ENCODE measurements at places on chromosomes 11 and 22.

GRCh38 chr11:103700622-103701021 is 335.8 kb upstream of the DDI1 start:
- DNase-seq, result no peak

DNA sequence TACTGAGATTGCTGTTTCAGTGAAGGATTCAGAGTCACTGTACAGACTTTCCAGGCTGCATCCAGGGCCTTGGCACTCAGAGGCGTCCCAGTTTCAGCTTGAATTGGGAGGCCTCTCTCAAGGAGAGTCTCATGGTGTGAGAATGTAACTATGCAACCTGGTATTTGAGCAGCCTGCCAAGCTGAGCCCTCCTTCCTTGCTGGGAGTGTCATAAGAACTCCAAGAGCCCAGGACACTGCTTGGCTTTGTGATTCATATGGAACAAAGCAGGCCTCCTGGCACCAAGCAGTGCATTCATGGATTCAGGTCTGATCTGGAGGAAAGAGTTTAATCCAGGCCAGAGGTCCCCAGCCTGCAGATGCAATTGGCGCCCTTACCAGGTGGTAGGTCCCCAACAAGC is 171.7 kb downstream of the DBX1 start:
- DNase-seq, result peak; percentile 47

- no peak for DNase-seq
Observed at GRCh38 chr11:44873537-44873936, 77.1 kb downstream of the TP53I11 start.

- no peak for DNase-seq
Observed at GRCh38 chr11:12393691-12394090, 16.3 kb downstream of the PARVA start.

DNA sequence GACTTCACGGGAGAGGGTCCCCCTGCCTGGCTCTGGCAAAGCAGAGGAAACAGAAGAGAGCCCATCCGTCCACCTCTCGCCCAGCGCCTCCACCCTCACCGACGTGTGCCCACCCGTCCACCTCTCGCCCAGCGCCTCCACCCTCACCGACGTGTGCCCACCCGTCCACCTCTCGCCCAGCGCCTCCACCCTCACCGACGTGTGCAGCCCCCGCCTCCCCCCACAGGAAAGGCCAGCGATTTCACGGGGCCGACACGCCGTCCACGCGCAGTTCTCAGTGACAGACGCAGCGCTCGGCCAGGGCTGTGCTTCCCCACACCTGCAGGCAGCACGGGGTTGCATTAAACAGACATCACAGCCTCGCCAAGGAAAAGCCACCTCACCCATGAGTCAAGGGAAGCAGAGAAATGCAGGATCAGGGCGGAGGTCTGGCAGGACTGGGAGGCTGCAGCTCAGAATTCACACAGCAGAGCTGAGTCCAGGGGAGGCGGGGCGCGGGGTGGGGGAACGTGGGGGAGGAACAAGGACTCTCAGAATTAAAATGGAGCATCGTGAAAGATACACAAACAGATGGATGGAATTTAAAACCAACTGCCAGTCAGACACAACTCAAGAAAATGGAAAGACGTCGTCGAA is 377.7 kb downstream of the BRD1 start:
- DNase-seq, result no peak

DNA sequence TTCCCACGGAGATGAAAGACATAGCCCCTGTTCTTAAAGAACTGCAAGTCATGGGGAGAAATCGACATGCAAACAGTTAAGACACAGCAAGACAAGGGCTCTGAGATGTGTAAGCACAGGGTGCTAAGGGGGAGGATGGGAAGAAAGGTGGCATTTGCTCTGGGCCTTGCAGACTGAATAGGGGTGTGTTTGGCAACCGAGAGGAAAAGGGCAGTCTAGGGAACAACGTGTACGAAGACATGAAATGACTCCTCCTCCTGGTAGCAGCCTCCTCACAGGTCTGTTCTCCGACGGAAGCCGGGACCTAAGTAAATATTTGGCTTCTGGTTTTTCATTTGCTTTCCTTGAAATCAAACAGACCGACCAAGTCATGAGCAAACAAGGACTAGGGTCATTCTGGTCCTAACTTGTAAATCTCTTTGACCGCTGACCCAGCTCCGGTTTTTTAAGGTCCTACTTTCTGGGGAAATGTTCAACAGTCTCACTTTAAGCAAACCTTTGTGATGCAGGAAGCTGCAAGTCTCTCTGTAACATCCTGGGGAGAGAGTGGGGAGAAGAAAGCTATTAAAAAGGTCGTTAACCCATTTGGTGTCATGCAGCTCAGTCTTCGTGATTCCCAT is 19.7 kb downstream of the NNMT start:
- no peak for DNase-seq

GRCh38 chr11:42709216-42709615 is 602.6 kb upstream of the API5 start:
- DNase-seq, result no peak

- DNase-seq, result no peak
Observed at GRCh38 chr22:35424081-35424480, 24.1 kb downstream of the MCM5 start.

DNA sequence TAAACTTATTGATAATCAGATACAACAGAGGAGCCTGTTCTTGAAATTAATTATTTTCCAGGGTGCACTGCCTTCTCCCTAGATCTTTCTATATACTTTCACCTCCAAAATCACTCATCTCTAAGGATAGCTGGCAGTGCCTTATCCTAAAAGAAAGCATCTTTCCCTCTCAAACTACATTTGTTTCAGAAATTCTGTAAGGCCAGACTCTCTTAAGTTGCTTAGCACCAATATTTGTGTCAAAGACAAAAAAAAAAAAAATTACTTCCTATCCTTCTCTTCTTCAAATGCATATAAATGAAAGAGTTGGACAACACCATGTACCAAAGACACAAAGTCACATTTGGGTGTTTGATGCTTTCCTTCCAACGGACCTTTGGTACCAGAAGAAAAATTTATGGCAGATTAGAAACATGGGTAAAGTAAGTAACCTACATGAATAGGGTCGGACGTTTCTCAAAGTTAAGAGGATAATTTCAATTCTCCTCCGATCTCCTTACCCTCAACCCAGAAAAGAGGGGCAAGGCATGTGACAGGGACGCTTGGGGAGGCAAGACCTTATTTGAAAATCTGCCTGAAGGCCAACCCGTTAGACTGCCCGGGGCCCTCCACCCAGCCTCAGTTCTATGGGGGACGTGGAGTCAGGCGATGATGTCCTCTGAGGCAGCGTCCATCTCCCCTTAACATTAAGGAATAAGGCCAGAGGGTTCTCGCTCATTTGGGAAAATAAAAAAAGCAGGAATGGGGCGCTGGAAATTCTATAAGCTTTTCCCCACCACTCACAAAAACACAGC is 66.3 kb downstream of the ETS1 start:
- no peak for DNase-seq

GRCh38 chr11:71988050-71988449 is 10.7 kb upstream of the IL18BP start:
- DNase-seq, result no peak

Measured in H1 (cell line).